Stimulated activated CD8-positive, alpha-beta memory T cell treated with anti-CD3 and anti-CD28 coated beads, Interleukin-7, amount 100 ng/mL, for 1 hour (primary cell): ENCODE measurements at places on chromosomes 6 and 20.

GRCh38 chr20:31924561-31924960, 27.3 kb downstream of the PDRG1 start:
- DNase-seq: no peak

GRCh38 chr6:155248008-155249001, 15.5 kb upstream of the CLDN20 start:
- DNase-seq: no peak

- no peak for DNase-seq
These were observed 101.5 kb upstream of the OGFRL1 start for GRCh38 chr6:71187141-71187540.

DNA sequence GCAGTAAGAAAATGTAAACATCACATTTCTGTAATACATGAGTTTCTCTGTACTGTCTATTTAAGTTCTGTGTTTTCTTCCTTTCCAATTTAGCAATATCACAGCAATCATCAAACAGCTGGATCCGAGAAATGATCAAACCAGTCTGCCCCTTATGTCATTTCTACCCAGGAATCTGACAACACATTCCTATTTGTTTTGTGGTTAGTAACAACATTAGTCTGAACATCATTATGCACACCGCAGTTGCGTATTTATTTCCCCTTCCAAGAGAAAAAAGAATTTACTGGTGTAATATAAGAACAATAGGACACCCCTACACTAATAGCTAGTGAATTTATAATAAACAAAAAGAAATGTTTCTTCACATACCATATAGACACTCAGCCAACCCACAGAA, 179.5 kb downstream of the BTBD9 start:
- no peak for DNase-seq

DNA sequence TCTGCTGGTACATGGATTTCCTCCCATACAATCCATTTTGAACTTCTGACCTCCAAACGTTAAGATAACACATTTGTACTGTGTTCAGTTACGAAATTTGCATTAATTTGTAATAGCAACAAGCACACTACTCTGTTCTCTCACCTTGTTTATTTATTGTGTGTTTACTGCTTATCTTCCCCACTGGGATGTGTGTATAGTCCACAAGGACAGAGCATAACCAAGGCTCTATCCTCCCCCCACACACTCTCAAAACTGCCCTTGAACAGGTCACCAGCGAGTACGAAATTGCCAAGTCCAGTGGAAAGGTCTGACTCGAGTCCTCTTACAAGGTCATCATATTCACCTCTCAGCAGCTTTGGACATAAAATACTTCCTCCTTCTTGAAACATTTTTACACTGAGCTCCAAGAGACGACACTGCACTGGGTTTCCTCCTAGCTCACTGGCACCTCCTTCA, 18.6 kb downstream of the ADTRP start:
- no peak for DNase-seq

DNA sequence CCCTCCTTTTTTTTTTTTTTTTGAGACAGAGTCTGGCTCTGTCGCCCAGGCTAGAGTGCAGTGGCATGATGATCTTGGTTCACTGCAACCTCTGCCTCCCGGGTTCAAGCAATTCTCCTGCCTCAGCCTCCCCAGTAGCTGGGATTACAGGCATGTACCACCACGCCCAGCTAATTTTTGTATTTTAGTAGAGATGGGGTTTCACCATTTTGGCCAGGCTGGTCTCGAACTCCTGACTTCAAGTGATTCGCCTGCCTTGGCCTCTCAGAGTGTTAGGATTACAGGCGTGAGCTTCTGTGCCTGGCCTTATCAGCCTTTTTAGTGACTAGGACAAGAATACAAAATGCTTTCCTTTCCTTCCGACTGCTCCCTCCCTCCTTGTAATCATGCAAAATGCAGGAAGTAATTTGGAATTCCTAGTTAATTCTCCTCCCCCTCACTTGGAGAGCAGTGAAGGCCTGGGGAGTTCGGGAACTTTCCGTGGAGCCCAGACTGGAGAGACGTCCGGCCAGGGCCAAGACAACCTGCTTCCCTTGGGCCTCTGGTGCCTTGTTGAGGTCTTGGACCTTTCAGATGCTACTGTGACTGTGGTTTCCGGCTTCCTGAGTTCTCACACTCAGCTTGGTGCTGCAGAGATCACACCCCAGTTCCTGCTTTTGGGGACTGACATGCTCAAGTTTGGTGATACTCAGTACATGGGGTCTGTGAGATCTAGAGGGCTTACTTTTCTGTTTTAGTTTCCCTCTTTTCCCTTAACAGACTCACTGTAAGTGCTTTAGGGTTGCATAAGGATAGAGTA, 3.9 kb upstream of the PHF20 start:
- peak; percentile 51 for DNase-seq

GRCh38 chr6:130900913-130901312, 73.7 kb downstream of the SMLR1 start:
- DNase-seq: no peak

GRCh38 chr20:54680872-54681619, 205.7 kb downstream of the DOK5 start:
- no peak for DNase-seq

DNA sequence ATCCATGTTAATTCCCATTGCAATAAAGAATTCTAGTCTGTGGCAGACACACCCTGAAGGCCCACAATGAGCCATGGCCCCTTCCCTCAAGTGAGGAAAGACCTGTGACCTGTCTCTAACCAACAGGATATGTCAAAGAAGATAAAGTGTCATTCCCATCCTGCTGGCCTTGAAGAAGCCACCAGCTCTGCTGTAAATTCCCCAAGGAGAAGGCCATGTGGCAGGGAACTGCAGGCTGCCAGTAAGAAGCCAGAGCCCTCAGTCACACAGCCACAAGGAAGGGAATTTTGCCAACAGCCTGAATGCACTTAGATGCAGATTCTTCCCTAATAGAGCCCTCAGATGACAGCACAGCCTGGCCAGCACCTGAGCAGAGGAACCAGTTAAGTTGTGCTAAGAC, 24.8 kb downstream of the VIP start:
- no peak for DNase-seq

DNA sequence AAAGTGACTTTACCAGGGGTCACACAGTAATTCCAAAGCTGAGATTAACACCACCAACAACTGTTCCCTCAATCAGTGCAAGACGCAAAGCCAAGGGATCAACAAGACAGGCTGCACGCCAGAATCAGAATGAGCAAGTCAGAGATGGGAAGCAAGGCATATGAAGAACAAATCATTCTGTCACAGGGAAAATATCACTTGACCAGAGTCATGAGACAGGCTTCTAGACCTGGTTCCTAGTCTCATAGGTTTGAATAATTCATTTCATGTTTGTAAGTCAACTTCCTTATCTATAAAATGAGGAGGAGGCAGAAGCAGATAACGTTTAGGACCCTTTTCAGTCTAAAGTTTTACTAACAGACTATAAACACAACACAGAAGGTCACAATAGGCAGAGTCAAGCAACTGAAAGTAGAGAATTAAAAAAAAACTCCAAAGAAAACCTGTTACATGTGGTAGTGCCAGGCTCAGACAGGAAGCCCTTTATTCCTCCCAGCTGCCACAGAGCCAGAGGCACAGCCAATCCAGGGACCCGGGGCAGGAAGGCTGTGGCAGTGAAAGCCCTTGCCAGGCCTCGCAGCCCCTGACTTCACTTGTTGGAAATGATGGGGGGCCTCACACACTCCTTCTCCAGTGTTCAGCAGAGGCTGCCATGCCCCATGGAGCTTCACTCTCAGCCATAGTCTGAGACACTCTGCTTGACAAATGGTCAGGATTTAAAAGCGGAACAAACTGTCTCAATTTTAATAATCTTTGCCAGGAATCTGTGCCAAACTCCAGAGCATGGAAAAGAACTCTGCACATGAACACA, 29.2 kb upstream of the DST start:
- DNase-seq: no peak

DNA sequence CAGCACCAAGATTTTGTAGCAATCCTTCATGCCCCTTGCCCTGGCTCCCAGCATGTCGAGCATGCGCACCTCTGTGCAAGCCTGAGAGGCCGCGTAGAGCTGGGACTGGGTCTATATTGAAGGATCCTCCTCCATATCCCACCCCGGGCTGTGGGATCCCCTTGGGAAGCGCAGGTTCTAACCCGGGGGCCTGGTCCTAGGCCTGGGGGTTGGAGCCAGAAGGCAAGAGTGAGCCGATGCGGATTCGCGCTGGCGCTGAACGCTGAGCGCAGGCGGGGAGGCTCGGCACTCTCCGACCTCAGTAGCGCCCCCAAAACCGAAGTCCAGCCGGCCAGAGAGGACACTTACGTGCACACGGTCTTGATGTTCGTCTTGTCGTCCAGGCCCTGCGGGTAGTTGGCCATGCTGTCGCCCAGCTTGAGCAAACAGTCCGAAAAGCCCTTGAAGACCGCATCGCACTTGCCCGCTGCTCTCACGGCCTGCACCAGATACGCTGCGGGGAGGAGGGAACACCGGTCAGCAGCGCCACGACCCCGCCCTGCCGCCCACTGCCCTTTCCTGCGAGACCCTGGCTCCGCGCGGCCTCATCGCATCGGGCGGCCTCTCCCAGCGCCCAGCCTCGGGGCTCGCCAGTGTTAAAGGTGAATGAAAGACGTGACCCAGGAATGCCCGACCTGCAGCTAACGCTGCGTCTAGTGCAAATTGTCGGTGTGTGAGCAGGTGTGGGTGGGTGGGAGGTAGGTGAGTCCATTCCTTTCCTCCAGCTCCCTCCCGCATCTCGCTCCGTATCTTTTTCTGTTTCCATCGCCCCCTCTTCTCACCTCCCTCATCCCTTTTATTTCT, 4.5 kb downstream of the NRN1 start:
- no peak for DNase-seq

DNA sequence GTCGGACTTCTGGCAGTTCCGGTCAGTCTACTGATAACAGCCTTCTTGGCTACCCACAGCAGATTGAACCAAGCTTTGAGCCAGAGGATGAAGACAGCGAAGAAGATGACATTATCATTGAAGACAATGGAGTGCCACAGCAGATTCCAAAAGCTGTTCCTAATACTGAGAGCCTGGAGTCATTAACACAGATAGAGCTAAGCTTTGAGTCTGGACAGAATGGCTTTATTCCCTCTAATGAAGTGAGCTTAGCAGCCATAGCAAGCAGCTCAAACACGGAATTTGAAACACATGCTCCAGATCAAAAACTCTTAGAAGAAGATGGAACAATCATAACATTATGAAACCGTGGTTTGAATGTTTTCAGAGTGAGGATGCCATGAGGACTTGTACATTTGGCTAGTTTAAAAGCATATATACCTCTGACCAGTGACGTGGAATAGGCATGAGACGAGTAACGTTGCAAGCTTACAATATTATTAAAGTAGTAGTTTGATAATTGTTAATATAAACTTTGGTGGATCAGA, 18.8 kb downstream of the PARD6B start:
- DNase-seq: no peak

DNA sequence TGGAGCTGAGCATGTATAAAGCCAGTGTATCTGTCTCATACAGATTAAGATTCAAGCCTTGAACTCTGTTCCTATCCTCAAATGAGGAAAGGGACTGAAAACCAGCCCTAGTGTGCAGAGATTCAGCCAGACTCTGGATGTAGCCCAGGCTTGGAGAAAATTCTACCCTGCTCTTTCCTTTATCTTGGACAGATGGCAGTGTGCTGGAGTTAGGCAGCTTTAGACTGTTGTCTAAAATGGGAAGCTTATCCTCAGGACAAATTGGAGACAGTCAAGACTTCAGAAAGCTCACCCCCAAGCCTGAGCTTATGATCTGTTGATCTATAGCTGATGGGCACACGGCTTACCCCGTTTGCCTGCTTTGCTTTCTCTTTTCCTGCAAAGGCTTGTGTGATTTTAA, 1057.6 kb downstream of the KIF16B start:
- no peak for DNase-seq

DNA sequence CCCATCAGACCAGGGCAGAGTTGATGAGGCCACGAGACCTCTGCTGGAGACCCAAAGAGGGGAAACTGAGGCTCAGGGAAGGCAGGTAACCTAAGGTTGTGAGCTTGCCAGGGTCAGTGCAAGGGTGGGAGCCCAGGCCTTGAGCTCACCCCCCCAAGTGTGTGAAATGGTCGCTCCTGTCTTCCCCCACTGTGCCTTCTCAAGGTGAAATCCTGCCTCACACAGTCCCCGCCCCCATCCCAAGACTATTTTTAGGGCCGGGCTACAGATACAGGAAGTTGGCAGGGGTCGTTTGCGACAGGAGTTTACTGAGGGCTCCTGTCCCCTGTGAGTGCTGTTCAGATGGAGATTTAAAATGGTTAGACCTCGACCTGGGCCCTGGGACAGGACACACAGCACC, 18.7 kb upstream of the GATA5 start:
- DNase-seq: no peak

GRCh38 chr6:25641940-25642666, 9.9 kb upstream of the SCGN start:
- no peak for DNase-seq

- no peak for DNase-seq
These were observed 62.5 kb upstream of the ZNFX1 start for GRCh38 chr20:49340161-49340966.

GRCh38 chr6:106117579-106117978, 31.4 kb downstream of the PRDM1 start:
- DNase-seq: no peak

DNA sequence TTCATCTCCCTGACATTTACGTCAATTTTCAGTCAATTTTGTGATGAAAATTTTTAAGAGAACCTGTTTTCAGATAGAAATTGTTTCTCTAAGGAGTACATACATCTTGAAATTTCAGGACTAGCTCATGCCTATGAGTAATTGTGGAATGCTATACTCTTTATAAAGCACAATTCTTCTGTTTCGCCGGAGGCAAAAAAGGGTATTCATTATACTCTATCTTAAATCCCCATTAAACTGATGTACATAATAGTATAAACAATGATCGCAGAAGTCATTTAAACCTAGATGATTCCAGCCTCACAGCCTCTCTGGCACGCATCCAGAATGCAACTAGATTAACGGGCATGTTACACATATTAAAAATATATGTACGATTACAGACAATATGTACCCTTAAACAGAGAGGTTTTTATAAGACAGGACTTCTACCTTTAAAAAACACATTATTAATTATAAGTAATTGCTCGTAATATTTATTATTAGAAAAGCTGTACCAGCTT, 62.6 kb downstream of the NRSN1 start:
- no peak for DNase-seq

GRCh38 chr6:138765896-138766655, 7.5 kb upstream of the CCDC28A start:
- DNase-seq: no peak

GRCh38 chr6:17877196-17877894, 110.1 kb downstream of the KIF13A start:
- no peak for DNase-seq

- DNase-seq: no peak
These were observed 260.5 kb downstream of the NRN1 start for GRCh38 chr6:5746053-5746758.

DNA sequence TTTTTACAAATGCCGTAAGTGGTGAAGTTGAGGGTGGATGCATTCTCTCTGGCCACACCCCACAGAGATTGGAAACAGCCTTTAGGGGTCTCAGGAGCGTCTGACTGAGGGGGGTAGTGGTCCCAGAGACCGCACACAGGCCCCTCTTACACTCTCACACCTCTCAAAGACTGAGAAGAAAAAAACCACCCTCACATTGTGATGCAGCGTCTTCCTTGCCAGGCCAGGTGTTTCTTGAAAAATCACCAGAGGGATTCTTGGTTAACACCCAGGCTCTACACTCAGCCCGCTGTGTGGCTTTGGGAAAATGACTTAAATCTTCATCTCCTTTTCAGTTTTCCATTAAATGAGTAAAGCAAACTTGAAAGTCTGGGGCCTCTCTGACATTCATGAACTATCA, 115.8 kb upstream of the SPTLC3 start:
- DNase-seq: no peak

- no peak for DNase-seq
These were observed 1.8 kb downstream of the FOXF2 start for GRCh38 chr6:1390946-1391799.
